ENCODE measurements at places on chromosomes 5 and 9. TPM values are rescaled to one million over a fixed set of nuclear protein-coding genes. Genes with fewer than 3 reads are reported as not detected.

Gene FLT4
- not detected for total RNA-seq

Gene TNPO1
- 193 TPM for total RNA-seq

Gene MYOZ3
- not detected for total RNA-seq

Gene LECT2
- total RNA-seq: not detected

Gene GNA14
- total RNA-seq: not detected

Gene CDH6
- 5.5 TPM for total RNA-seq

Gene PCSK1
- total RNA-seq: not detected

Gene ZFP2
- total RNA-seq: not detected

Gene LRSAM1
- 14.8 TPM for total RNA-seq

Gene GRM6
- not detected for total RNA-seq

Gene CSNK1A1
- total RNA-seq: 290 TPM

Gene RAD50
- 26.2 TPM for total RNA-seq

Gene CTXN3
- total RNA-seq: not detected

Gene PCDHB11
- 0.54 TPM for total RNA-seq

Gene SPAG8
- total RNA-seq: 1.3 TPM

Gene FOXI1
- not detected for total RNA-seq

Gene OTULINL
- total RNA-seq: 9.8 TPM

Gene CCL27
- total RNA-seq: 0.54 TPM

Gene GFI1B
- not detected for total RNA-seq

Gene PCA3
- total RNA-seq: not detected

Gene DRD1
- total RNA-seq: not detected

Gene ADGRD2
- not detected for total RNA-seq

Gene LCN12
- not detected for total RNA-seq

Gene ST8SIA4
- total RNA-seq: not detected

Gene AHRR
- total RNA-seq: 45.1 TPM

Gene SNCB
- not detected for total RNA-seq

Gene SMIM33
- total RNA-seq: not detected

Gene PCDHAC2
- not detected for total RNA-seq

Gene CCDC187
- not detected for total RNA-seq

Gene TICAM2
- 9.2 TPM for total RNA-seq

Gene MYMK
- not detected for total RNA-seq

Gene GLE1
- total RNA-seq: 25.0 TPM

Gene ATP10B
- total RNA-seq: not detected

Gene SLIT3
- 4.6 TPM for total RNA-seq

Gene SPINK4
- total RNA-seq: not detected

Gene ADAMTS2
- total RNA-seq: 31.2 TPM

Gene TMCO6
- total RNA-seq: 6.0 TPM

Gene ANKRD18B
- 7.1 TPM for total RNA-seq

Gene WDR36
- total RNA-seq: 26.9 TPM

All from HFFc6 (cell line).